ENCODE measurements at places on chromosomes 3 and 15.

- no peak for DNase-seq
Observed at GRCh38 chr3:4416427-4416945, 50.6 kb downstream of the SUMF1 start.

DNA sequence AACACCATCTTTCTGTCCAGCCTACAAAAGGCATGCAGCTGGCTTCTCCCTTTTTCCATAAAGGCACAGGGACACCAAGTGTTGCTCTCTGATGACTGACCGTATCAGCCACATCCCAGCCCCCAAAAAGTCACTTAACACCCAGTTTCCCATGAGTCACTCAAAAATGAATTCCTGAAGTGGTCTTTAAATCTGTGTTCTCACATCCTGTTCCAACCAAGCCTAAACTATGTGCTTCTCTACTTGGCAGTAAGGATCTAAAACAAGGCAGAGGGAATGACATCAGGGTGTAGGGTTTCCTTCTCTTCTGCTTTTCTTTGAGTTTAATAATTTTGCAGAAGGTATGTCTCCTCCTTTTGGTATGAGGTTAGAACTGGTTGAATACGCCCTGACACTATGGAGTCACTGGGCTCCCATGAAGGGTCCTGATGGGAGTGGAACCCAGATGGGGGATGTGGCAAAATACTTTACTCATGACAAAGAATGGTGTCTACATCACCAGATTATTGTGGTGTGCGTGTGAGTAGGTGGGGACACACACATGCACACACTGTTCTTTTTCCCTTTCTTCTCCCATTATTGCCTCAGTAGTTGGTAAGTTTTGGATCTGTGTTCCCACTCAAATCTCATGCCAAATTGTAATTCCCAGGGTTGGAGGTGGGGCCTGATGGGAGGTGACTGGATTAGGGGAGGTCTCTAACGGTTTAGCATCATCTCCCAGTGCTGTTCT lies 35.6 kb upstream of the CCK start:
- no peak for DNase-seq

DNA sequence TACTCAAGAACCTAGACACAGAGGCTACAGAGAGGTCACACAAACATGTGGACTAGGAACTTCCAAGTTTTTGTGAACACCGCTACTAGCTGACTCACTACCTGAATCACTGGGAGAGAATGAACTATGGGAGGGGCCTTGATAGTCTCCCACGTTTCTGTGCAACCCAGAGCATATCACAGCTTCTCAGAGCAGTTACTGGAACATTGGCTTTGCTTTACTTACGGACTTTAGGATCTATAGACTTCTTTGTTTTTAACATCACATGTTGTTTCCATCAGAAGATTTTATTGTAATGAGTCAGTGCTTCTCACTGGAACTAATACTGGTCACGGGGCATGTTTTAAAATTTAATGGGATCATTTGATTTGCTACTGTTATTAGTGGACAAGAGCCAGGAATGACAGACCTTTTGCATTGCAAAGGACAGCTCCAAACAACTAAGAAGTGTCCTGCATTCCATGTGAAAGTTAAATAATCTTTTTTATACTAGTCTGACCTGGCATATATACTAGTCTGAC lies 35.6 kb downstream of the RTP4 start:
- no peak for DNase-seq

DNA sequence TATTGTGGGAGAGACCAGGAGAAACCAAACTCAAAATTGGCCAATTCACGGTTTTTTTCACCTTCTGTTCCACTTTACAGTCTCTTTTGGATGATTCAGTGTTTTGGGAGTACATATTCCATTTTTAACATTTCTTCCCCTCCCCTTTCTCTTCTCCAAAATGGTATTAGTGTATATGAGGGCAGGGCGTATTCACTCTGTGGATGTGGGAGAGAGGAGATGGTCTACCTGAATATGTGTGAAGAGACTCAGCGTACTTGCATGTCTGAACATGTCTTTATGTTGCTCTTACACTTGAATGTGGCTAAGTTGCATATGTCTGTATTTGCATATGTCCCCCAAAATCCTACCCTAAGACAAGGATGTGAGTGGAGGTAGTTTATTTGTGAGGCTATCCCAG lies 291.0 kb upstream of the PPP2R3A start:
- no peak for DNase-seq

- no peak for DNase-seq
Observed at GRCh38 chr15:48021336-48022086, 99.3 kb upstream of the SLC24A5 start.

DNA sequence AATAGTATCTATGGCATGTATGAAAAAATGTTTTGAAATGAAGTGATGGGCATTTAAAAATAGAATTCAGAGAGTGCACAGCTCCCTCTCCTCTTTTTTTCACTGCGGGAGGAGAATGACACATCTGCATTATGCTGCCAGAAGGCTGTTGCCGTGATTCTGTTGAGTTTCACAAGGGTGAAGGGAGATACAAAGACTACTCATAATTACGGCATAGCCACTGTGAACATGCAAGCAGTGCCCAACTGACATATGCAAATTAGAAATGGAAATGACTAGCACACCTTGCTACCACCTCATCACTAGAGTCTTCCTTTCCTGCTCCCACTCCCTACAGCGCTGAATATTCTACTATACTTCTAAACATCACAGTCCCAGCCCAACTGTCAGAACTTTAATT lies 20.1 kb downstream of the IFT57 start:
- DNase-seq = no peak

- no peak for DNase-seq
Observed at GRCh38 chr3:165768680-165769079, 68.5 kb downstream of the BCHE start.

GRCh38 chr3:111895071-111895470 lies 36.0 kb downstream of the PHLDB2 start:
- DNase-seq = peak; percentile 2

DNA sequence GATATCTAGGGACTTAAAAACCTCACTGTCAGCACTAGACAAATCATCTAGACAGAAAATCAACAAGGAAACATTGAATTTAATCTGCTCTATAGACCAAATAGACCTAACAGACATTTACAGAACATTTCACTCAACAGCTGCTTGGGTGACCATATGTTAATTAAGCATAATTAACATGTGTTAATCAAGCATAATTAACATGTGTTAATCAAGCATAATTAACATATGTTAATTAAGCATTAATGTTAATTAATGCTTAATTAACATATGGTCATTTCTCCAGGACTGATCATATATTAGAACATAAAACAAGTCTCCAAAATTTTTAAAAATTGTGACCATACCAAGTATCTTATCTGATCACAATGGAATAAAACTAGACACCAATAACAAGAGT lies 137.3 kb upstream of the MME start:
- no peak for DNase-seq

GRCh38 chr15:87082581-87082980 lies 1002.9 kb downstream of the AGBL1 start:
- DNase-seq = no peak

- DNase-seq = no peak
Observed at GRCh38 chr15:88525418-88525817, 21.1 kb downstream of the DET1 start.

DNA sequence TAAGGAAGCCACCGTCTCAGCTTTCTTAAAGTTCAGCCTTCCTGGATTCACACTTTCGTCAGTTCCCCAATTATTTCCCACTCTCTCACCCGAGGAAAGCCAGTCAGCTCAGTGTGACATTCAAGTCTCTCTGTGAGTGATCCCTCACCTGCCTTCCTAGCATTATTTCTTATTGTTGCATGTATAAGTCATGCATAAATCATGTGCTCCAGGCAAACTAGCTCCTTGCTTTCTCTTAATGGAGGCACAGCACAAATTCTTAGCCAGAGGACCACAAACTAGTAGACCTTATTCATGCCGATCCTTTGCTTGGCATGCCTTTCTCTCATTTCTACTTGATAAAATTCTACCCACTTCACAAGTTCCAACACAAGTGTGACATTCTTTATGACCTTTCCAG lies 44.3 kb downstream of the CLDN11 start:
- DNase-seq = no peak

DNA sequence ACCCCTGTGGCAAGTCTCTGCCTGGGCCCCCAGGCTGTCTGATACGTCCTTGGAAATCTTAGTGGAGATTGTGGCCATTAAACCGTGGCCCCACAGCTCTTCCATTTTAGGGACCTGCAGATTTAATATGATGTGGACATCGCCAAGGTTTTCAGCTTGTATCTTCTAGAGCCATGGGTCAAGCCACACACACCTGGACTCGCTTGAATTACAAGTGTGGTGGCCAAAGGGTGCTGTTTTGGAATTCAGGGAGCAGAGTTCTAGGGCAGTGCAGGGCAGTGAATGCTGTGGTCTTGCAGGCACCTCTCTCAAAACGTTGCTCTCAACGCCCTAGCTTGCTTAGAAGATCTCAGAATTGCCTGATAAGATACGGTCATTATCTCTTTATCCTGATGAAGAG lies 211.2 kb downstream of the ROBO2 start:
- DNase-seq = no peak

- no peak for DNase-seq
Observed at GRCh38 chr15:71353171-71353570, 237.9 kb downstream of the THSD4 start.

DNA sequence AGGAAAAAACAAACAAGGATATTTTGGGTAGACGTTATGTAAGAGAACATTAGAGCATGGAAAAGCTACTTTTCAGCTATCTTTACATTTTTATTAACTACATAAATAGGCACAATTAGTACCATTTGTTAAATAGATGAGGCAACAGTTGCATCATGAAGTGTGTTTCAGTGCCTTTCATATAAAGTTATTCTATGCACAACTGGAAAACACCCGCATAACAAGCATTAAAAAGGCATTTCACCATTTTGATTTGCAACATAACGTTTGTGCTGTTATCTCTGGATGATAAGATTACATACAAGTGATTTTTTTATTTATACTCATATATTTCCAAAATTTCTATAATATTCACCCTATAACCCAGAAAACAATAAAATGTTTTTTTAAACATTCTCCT lies 69.5 kb downstream of the CBLB start:
- no peak for DNase-seq

- no peak for DNase-seq
Observed at GRCh38 chr3:170056710-170057454, 19.1 kb downstream of the GPR160 start.

DNA sequence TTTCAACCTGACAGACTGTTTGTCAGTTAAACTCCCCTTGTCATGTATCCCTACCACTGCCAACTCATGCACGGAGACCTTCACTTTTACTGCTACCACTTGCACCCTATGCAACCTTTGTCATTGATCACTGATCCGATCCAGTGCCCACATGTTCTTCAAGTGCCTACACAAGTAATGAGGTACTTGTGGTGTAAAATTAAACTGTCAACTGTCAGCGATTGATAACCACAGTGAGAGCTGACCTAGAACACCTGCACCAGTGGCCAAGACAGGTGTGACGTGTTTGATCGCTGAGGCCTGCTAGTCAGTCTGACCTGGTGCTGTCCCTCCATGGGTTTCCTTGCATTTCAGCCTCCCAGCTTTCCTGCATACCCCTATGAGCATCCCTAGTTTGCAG lies 55.6 kb downstream of the MECOM start:
- DNase-seq = peak; percentile 26

GRCh38 chr3:9036404-9037131 lies 73.3 kb upstream of the RAD18 start:
- no peak for DNase-seq

DNA sequence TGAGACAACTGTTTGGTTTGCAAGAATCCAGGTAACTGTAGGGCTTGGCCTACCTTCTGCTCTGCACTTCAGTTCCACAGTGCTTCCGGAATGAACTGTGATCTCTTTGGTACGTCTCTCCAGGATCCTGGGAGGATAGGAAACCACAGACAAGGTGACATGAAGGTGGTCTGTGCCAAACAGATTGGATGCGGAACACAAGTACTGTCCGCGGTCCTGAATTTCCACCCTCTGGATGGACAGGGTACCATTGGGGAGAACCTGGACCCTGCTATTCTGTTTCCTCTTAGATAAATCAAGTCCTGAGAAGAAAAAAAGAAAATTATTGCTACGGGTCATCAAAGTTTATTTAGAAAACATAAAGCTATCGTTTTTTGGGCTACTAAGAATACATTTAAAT lies 17.3 kb downstream of the IGSF10 start:
- DNase-seq = no peak

DNA sequence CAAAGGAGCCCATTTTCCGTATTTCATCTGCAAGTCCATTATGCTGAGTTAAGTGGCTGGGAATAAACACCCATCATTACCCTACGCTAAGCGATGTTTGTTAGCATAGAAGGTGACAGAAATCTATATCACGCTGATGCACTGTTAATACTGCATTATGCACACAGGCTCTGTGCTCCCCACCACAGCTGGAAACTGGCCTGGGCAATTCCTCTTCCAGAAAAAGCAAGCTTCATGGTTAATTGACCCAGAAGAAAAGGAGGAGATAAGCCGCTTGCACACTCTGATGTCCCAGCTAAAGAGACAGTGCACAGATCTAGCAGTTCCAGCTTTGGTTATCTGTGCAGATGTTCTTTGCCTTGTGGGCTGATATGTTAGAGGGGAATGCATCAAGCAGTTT lies 232.6 kb downstream of the NTRK3 start:
- DNase-seq = peak; percentile 9

GRCh38 chr3:54837964-54838363 lies 89.9 kb downstream of the LRTM1 start:
- no peak for DNase-seq

GRCh38 chr15:62966294-62967078 lies 76.1 kb upstream of the TPM1 start:
- DNase-seq = no peak

- no peak for DNase-seq
Observed at GRCh38 chr3:179027326-179027900, 44.2 kb downstream of the ZMAT3 start.

DNA sequence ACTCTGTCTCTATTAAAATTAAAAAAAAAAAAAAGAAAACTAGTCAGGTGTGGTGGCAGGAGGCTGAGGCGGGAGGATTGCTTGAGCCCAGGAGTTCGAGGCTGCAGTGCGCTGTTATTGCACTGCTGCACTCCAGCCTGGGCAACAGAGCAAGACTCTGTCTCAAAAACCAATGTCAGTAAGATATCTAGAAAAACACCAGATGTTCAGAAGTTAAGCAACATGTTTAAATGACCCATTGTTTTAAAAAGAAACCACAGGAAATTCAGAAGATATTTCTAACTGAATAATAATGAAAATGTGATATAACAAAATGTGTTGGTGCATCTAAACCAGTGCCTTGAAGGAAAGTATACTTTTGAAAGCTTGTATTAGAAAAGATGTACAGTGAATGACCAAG lies 203.4 kb upstream of the CGNL1 start:
- no peak for DNase-seq

DNA sequence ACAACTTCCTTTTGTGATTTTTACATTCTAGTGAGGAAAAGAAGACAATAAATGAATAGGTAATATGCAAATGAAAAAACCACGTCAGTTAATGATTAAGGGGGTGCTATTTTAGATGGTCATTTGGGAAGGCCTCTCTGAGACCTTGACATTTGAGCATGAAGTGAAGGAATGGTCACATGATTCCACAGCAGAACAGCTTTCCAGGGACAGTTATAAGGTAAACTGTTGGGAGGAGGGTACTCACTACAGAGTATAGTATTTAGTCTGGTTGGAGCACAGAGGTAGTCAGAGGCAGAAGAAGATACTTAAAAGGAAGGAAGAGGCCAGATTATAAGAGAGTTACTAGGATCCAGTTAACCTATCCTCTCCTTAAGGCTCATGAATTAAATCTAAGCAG lies 246.5 kb downstream of the STAG1 start:
- DNase-seq = no peak
